ENCODE measurements at places on chromosomes 7 and 10.

DNA sequence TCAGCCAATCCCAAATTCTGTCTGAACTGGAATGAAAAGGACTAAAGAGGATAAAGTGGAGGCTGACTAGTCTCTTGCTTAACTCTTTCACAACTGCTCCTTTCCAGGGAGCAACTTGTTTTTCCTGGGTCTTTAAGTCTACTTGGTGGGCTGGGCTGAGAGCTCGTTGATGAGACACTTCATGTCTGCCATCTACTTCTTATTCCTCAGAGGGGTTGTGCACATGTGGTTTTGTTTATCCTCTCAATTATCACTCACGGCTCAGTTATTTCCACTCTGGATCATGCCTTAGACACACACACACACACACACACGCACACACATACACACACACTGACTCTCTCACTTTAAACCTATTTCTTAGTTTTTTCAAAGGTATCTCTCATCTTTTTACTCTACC, 298.6 kb upstream of the MTPN start:
- DNase-seq: no peak

DNA sequence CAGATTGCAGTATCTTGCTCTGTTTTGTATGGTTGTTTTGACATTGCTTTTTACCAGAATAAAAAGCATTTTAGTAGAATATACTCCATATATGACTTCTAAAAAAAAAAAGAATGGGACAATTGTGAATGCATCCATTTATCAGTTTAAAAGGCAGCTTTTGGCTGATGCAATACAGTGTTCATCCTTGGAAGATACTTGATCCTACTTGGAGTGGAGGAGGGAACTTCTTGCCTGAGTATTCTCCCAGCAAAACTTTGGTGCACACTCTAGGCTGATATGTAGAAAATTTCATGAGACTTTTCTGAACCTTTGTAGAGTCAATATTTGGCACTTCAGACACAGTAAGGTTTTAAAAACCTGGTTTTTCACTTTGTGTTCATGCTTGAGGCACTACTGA, 40.2 kb downstream of the WDR11 start:
- DNase-seq: no peak

DNA sequence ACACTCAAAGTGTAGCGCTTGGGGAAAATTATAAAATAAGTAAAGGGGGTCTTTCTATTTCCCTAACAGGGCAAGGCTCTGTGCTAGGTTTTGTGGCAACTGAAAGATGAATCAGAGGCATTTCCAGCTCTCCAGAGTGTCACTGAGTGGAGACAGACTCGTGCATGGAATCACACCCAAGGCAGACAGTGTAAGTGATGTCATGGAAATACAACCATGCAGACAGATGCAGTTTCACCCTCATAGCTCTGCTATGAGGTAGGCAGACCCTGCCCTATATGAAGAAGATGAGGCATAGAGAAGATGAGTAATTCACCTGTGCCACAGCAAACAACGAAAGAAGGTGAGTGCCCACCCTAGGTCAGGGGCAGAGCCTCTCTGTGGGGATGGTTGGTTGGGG, 57.2 kb upstream of the PITRM1 start:
- no peak for DNase-seq

DNA sequence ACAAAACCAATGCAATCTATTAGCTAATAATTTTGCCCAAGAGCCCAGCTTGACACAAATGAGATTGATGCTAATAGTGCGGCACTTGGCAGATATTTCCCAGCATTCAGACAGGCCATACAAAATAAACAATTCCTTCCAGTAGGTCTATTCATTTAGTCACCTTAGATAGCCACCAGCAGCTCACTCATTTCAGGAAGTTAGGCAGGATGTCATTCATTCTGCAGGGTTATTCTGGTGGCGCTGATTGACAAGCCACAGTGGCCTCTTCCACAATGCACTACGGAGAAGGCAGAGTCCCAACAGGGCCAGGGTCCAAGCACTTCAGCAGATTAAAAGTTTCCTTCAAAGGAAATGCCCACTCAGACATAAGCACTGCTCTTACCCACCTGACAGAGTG, 55.8 kb downstream of the PIK3AP1 start:
- DNase-seq: no peak

GRCh38 chr7:90858546-90858945, 262.4 kb downstream of the CDK14 start:
- no peak for DNase-seq

DNA sequence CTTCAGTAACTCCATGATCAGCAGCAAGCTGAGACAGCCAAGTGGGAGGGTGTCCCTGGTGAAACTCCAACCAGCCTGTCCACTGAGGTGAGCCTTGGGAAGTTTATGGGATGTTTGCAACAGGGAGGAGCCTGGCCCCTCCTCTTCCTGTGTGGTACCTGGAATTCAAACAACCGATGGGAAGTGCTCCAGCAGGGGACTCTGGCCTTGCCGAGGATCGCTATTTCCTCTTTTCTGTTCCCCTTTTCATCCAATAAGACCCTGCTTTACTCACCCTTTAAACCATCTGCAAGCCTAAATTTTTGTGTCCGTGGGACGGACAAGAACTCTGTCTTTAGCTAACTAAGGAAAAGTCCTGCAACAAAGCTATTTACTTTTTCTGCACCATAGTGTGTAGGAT, 491.1 kb upstream of the ZMIZ1 start:
- no peak for DNase-seq
